ENCODE measurements at places on chromosomes 3 and 15.

- no peak for DNase-seq
These were observed 50.1 kb downstream of the CADPS start for GRCh38 chr3:62824965-62825592.

DNA sequence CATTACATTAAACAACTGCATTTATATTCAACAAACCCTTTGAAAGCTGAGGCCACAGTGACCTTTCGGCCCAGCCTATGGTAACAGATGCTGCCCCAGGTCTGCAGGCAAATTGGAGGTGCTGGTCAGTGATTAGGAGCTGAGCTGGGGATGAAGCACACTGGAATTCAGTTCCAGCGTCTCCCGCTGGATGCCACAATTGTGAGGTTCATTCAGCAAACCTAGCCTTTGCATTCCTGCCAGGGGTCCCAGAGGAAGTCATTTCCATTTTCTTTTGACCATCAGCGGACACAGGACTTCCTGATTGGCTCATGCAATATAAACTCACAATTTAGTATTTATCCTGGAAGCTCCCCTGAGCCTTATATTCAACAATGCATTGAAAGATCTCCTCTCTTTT, 89.5 kb downstream of the IL20RB start:
- DNase-seq = no peak

- no peak for DNase-seq
These were observed 141.7 kb upstream of the NDN start for GRCh38 chr15:23828786-23829185.

GRCh38 chr3:53457068-53457467, 37.3 kb upstream of the CACNA1D start:
- no peak for DNase-seq

GRCh38 chr3:125052624-125053303, 3.0 kb downstream of the HEG1 start:
- no peak for DNase-seq
